Activated naive CD8-positive, alpha-beta T cell treated with anti-CD3 and anti-CD28 coated beads for 36 hours (primary cell): ENCODE measurements at places on chromosomes 6 and 20. TPM values are rescaled to one million over a fixed set of nuclear protein-coding genes. Genes with fewer than 3 reads are reported as not detected.
A peak's percentile ranks its signal among the peaks of the same experiment; 100 is the strongest.

The TAAR5 gene
- not detected for total RNA-seq

The SOD2 gene
- total RNA-seq: 122 TPM

The LAMP5 gene
- not detected for total RNA-seq

The MUCL3 gene
- total RNA-seq: not detected

The CCN6 gene
- 0.30 TPM for total RNA-seq

The RIPOR2 gene
- 75.2 TPM for total RNA-seq

The MAP7 gene
- total RNA-seq: 0.78 TPM

GRCh38 chr20:3165473-3166337 lies 6.0 kb upstream of the FASTKD5 start:
- H3K27me3 ChIP-seq: peaks cover 17% of the 10 kb centered on the region
- H3K4me1 ChIP-seq: peaks cover 6% of the 10 kb centered on the region
- H3K27ac ChIP-seq: no peak overlapping the region
- no peak for DNase-seq
- no peak overlapping the region for H3K4me3 ChIP-seq

- H3K4me3 ChIP-seq: no peak overlapping the region
- H3K36me3 ChIP-seq: peaks cover 22% of the 10 kb centered on the region
- no peak for DNase-seq
- H3K4me1 ChIP-seq: peaks cover 2% of the 10 kb centered on the region
- no peaks in the 10 kb centered on the region for H3K27me3 ChIP-seq
Measured at GRCh38 chr6:20790032-20790791, 256.0 kb downstream of the CDKAL1 start.

DNA sequence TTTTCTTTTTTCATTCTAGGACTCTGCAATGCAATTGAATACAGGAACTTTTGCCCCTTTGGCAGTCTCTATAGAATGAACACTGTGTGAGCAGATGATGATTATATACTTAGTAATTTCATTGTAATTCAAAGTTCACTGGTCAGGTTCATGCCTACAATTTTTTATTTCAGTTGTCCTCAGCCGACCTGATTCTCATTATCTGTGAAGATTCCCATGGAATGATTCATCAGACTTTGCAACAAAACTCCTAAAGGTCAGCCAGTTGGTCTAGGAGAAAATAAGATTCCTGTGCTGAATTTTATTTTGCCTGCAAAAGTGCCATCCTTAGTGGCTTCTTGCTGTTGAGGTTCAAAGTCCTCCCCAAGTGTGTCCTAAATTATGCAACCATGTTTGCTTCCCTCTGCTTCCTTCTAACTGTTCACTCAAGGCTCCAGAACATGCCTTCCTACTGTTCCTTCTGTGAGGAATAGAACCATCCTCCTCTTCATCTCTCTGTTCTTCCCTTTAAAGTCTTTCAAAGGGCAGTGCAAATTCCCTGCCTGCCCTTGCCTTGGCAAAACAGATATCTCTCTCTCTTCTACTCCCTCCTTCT lies 194.2 kb upstream of the CNR1 start:
- H3K4me1 ChIP-seq: no peaks in the 10 kb centered on the region
- H3K27me3 ChIP-seq: no peaks in the 10 kb centered on the region
- DNase-seq: no peak
- no peak overlapping the region for H3K4me3 ChIP-seq

GRCh38 chr20:47124181-47124717 lies 229.6 kb downstream of the EYA2 start:
- H3K4me1 ChIP-seq: no peaks in the 10 kb centered on the region
- H3K36me3 ChIP-seq: no peaks in the 10 kb centered on the region
- H3K4me3 ChIP-seq: no peak overlapping the region
- H3K27me3 ChIP-seq: peaks cover 38% of the 10 kb centered on the region

- DNase-seq: no peak
- no peak overlapping the region for H3K27ac ChIP-seq
- peaks cover 29% of the 10 kb centered on the region for H3K36me3 ChIP-seq
- peaks cover 62% of the 10 kb centered on the region for H3K4me1 ChIP-seq
Measured at GRCh38 chr6:154749341-154749740, 16.1 kb downstream of the SCAF8 start.

- DNase-seq: no peak
- no peaks in the 10 kb centered on the region for H3K27me3 ChIP-seq
- H3K27ac ChIP-seq: no peak overlapping the region
- H3K4me1 ChIP-seq: no peaks in the 10 kb centered on the region
- H3K4me3 ChIP-seq: no peak overlapping the region
Measured at GRCh38 chr6:94131271-94131670, 711.9 kb upstream of the EPHA7 start.

GRCh38 chr20:532530-532929 lies 11.1 kb downstream of the CSNK2A1 start:
- no peak for DNase-seq
- no peak overlapping the region for H3K4me3 ChIP-seq
- H3K36me3 ChIP-seq: peaks cover 56% of the 10 kb centered on the region
- no peak overlapping the region for H3K27ac ChIP-seq
- no peaks in the 10 kb centered on the region for H3K27me3 ChIP-seq
- peaks cover 61% of the 10 kb centered on the region for H3K4me1 ChIP-seq

DNA sequence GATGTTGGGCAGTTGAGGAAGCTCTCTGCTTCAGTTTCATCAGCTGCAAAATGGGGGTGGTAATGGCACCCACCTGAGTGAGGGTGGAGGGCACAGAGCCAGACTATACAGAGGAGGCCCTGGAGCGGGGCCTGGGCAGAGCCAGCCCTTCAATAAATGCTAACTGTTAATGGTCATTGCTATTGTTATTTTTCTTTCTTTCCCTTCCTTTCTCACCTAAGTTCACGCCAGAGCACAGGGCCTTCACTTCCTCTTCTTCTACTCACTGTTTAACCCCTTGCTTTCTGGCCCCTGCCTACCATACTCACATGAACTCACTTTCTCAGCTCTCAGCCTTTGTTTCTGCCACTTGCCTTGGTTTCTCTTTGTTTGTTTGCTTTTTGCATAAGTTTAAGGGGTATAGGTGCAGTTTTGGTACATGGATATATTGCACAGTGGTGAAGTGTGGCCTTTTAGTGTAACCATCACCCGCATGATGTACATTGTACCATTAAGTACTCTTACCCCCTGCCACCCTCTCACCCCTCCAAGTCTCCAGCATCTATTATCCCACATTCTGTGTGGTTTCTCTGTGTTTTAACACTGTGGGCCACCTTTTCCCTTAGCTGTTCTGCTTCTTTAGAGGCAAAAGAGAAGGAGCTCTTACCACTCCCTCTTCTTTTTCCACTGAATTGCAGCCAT lies 7.5 kb upstream of the RREB1 start:
- H3K36me3 ChIP-seq: no peaks in the 10 kb centered on the region
- no peak overlapping the region for H3K4me3 ChIP-seq
- H3K4me1 ChIP-seq: peaks cover 2% of the 10 kb centered on the region

DNA sequence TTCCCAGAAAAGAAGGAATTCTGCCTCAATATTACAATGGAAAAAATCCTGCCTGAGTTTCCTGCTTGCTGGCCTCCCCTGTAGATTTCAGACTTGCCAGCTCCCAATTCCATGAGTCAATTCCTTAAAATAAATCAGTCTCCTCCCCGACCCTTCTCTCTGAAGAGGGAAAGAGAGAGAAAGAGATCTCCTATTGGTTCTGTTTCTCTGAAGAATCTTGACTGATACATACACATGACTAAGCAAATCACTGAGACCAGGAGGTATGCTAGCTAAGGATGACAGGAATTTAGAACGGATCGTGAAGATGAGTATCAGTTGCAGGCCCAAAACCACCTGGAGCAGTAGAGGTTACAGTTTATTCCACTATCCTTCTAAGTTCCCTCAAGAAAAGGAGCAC lies 11.3 kb upstream of the RBM24 start:
- no peaks in the 10 kb centered on the region for H3K4me1 ChIP-seq
- H3K27ac ChIP-seq: no peak overlapping the region
- no peak for DNase-seq
- no peaks in the 10 kb centered on the region for H3K36me3 ChIP-seq

DNA sequence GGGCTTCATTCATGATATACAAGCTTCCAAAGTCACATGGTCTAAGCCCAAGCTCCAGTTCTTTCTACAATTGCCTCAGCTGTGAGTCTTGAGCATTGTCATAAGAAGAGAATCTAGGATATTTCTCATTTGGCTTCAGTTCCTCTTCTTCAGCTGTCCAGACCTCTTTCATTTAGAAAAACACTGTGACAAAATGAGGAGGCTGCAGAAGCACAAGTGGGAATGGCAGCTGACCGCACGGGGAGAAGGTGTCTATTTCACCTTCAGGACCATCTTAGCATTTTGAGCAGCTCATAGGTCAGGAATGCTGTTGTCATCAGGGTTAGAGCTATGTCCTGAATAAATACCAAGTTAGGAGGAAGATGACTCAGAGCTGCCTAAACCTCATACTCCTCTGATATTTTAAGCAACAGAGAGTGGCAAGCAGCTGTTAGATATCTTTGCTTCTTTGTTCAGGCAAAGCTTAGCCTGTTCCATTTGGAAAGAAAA lies 390.1 kb upstream of the CITED2 start:
- no peak for DNase-seq
- no peaks in the 10 kb centered on the region for H3K27me3 ChIP-seq
- H3K36me3 ChIP-seq: peaks cover 2% of the 10 kb centered on the region
- H3K4me3 ChIP-seq: no peak overlapping the region
- H3K27ac ChIP-seq: peak overlapping the region; percentile 36
- H3K4me1 ChIP-seq: peaks cover 21% of the 10 kb centered on the region

DNA sequence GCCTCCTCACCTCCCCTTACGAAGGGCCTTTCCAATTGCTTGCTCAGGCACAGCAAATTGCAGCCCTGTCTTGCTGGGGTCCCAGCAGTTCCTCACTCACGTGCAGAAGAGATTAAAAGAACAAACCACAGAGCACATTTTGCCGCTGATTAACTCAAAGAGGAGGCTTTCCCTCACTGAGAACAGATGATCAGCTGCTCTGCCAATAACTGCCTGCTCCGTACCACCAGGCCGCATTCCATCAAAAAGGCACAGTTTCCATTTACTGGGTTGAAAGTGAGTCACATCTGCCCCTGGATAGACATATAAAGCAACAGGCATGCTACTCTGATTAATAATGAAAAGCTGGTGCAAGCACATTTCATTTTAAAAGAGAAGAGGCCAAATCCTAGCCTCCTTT lies 446.8 kb downstream of the PTPRT start:
- DNase-seq: no peak
- H3K27ac ChIP-seq: no peak overlapping the region
- H3K4me1 ChIP-seq: no peaks in the 10 kb centered on the region
- H3K27me3 ChIP-seq: no peaks in the 10 kb centered on the region
- no peak overlapping the region for H3K4me3 ChIP-seq

DNA sequence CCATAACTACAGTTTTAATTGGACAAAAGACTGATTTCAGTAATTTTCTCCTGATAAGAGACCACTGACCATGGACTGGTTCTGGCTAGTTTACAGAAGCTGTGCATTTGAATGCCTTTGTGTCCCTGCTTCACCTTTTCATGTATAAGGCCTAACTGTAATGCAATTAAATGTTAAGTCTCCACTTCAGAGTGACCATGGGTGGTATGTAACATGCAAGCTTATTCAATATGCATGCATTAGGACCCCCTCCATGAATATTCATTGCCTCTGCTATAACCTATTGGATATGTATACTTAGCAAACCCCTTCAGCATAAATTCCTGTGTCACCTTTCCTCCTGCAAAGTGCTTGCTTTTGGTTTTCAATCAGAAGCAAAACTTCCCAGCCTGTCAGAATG lies 2.2 kb downstream of the UBD start:
- H3K27ac ChIP-seq: no peak overlapping the region
- no peak for DNase-seq

DNA sequence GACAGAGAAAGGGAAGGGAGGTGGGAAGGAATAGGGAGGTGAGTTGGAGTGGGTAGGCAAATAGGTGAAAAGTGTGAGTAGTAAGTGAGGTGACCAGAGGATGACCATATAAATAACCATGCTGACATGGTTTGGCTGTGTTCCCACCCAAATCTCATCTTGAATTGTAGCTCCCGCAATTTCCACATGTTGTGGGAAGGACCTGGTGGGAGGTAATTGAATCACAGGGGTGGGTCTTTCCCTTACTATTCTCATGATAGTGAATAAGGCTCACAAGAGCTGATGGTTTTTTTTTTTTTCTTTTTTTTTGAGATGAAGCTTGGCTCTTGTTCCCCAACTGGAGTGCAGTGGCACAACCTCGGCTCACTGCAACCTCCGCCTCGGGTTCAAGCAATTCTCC lies 21.5 kb upstream of the SMIM13 start:
- H3K27me3 ChIP-seq: no peaks in the 10 kb centered on the region
- H3K27ac ChIP-seq: no peak overlapping the region
- H3K36me3 ChIP-seq: no peaks in the 10 kb centered on the region

GRCh38 chr20:845941-846893 lies 12.7 kb downstream of the FAM110A start:
- peaks cover 47% of the 10 kb centered on the region for H3K4me1 ChIP-seq
- no peak for DNase-seq

GRCh38 chr6:144189351-144189750 lies 39.0 kb downstream of the STX11 start:
- no peak for DNase-seq
- H3K27me3 ChIP-seq: no peaks in the 10 kb centered on the region
- no peak overlapping the region for H3K27ac ChIP-seq
- H3K4me1 ChIP-seq: peaks cover 7% of the 10 kb centered on the region
- H3K36me3 ChIP-seq: peaks cover 45% of the 10 kb centered on the region

DNA sequence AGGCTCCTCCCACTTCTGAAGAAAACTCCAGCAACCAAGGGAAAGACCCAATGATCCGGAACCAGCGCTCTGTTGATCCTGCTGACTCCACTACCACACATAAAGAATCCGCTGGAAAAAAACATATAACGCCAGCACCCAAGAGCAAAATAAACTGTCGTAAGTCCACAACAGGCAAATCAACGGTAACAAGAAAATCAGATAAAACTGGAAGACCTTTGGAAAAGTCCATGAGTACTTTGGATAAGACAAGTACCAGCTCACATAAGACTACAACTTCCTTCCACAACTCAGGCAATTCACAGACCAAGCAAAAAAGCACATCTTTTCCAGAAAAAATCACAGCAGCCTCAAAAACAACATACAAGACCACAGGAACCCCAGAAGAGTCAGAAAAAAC lies 8.0 kb downstream of the MUCL3 start:
- peaks cover 14% of the 10 kb centered on the region for H3K36me3 ChIP-seq
- H3K4me3 ChIP-seq: no peak overlapping the region
- no peak for DNase-seq
- H3K4me1 ChIP-seq: peaks cover 10% of the 10 kb centered on the region
- peaks cover 39% of the 10 kb centered on the region for H3K27me3 ChIP-seq

GRCh38 chr6:138907167-138907566 lies 80.9 kb downstream of the REPS1 start:
- no peaks in the 10 kb centered on the region for H3K4me1 ChIP-seq
- H3K27me3 ChIP-seq: no peaks in the 10 kb centered on the region
- no peak overlapping the region for H3K4me3 ChIP-seq
- DNase-seq: no peak
- H3K36me3 ChIP-seq: peaks cover 28% of the 10 kb centered on the region

DNA sequence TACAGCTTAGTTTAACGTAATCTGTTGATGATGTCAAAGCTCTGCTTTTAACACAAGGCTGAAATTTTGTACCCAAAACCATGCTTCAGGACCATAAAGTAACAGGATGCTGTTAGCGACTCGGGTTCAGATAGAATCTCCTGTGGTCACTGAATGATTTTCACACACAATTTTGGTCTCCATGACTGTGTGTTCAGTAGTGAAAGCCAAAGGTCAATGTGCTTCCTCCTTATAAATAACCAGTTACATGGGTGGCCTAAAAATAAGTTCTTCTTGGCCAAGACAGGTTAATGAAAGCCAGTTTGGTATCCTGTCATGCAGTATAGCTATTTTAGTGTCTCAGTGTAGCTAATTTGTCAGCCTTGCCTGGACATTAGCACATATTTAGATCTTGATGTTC lies 19.1 kb upstream of the LOC128125822 start:
- no peak overlapping the region for H3K4me3 ChIP-seq
- no peaks in the 10 kb centered on the region for H3K4me1 ChIP-seq
- H3K27ac ChIP-seq: no peak overlapping the region
- peaks cover 3% of the 10 kb centered on the region for H3K27me3 ChIP-seq
